ENCODE measurements at places on chromosomes 7 and 10. TPM values are rescaled to one million over a fixed set of nuclear protein-coding genes. Genes with fewer than 3 reads are reported as not detected.

The CFAP46 gene
- 4.8 TPM for total RNA-seq

The FAM25A gene
- total RNA-seq: not detected

The FAM171A1 gene
- total RNA-seq: 42.1 TPM

The GBX1 gene
- total RNA-seq: not detected

The MAGI2 gene
- 27.3 TPM for total RNA-seq

The C10orf67 gene
- total RNA-seq: 0.11 TPM

The CCDC136 gene
- total RNA-seq: 43.7 TPM

The PLAC9 gene
- 16.7 TPM for total RNA-seq

The PAPSS2 gene
- 20.2 TPM for total RNA-seq

The METTL27 gene
- 6.2 TPM for total RNA-seq

The SNCG gene
- total RNA-seq: 4.8 TPM

The STK31 gene
- total RNA-seq: 0.32 TPM

The VPS26A gene
- 44.8 TPM for total RNA-seq

The TMEM229A gene
- total RNA-seq: 0.75 TPM

The GPR26 gene
- 0.09 TPM for total RNA-seq

The PTER gene
- 7.8 TPM for total RNA-seq

The DNA2 gene
- 55.6 TPM for total RNA-seq

The LIPF gene
- not detected for total RNA-seq

The EPO gene
- total RNA-seq: 0.95 TPM

The TBX20 gene
- total RNA-seq: 0.26 TPM

The EZH2 gene
- 46.6 TPM for total RNA-seq

The NPFFR1 gene
- 0.06 TPM for total RNA-seq

The GPR37 gene
- 17.4 TPM for total RNA-seq

The PHKG1 gene
- total RNA-seq: 0.61 TPM

The TEX36 gene
- total RNA-seq: not detected

The ING3 gene
- total RNA-seq: 17.7 TPM

The DNTT gene
- not detected for total RNA-seq

The KDM7A gene
- 11.6 TPM for total RNA-seq

The C7orf57 gene
- total RNA-seq: 0.56 TPM

The HPSE2 gene
- total RNA-seq: 0.58 TPM

The HMX3 gene
- total RNA-seq: 0.27 TPM

The SHH gene
- not detected for total RNA-seq

The ANKRD22 gene
- not detected for total RNA-seq

The MRLN gene
- not detected for total RNA-seq
